Midbrain (tissue), 1 donor: ENCODE measurements at places on chromosomes 12 and 14.

DNA sequence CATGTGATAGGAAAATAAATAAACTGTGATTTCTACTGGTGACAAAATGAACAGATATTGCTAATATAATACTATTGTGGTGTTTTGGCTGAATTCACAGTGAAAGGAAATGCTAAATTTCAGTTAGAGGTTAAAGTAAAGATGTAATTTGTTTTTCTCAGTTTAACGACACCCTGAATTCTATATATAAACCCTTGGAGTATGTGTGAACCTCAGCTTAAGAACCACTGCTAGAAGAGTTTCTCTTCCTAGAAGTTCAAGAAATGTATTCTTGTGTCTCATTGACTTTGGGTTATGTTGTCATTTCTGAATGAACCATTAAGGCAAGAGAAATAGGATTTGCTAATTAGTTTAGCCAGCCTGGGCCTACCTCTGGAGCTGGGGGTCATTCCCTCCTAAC, 8.2 kb downstream of the FBXO34 start:
- no peak for DNase-seq

- no peak for DNase-seq
Observed at GRCh38 chr14:103232831-103233319, 101.2 kb upstream of the EIF5 start.

GRCh38 chr14:92411941-92412340, 89.0 kb downstream of the SLC24A4 start:
- DNase-seq = no peak

DNA sequence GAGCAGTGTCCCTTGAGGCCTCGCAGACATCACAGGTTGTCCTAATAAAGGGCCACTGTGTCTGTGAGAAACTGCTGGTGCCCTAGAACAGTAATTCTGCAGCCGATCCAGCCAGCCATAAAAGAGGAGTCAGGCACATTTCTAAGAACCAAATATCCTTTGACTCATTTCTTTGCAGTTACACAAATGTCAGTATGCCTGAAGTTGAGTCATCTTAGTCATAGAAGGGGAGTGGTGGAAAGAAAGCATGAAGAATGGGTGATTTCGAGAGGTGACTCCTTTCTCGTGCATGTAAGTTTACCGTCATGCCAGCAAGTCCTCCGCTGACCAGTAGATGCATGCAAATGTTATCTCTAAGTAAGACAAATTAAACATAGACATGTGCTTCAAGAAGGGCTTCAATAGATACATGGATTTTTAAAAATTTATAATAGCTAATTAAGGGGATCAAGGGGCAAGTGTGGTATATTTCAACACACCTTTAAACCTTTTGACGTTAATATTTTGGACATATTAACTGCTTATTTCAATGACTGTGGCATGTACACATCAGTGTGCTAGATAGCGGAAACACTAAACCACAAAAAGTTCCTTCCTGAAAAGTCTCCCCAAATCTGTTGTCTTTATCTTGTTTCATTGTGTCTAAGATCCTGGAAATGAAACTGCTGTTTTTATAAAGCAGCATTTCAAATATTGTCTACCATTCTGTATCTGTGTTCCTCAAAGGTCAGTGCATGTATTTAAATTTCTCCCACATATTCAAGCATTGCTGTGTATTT, 497.4 kb downstream of the NPAS3 start:
- no peak for DNase-seq

GRCh38 chr12:67876305-67876915, 112.8 kb upstream of the IFNG-AS1 start:
- no peak for DNase-seq

GRCh38 chr12:25186788-25187402, 8.1 kb downstream of the DNAI7 start:
- DNase-seq = no peak
